ENCODE measurements at places on chromosomes 5 and 9.

DNA sequence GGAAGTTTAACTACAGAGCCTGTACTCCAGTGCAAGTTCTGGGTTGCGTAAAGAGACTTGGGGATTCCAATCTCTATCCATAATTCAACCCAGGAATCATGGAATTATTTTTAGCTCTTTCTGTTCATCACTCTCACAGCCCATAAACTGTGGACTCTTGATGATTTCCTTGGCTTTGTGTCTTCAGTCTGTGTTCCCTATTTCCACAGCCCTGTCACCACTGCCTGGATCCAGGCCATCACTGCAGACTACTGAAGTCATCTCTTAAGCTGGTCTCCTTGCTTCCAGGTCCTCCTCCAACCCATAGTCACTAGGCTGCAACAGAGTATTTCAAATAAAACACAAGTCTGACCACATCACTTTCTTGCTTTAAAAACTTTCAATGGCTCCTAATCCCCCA lies 211.7 kb downstream of the PLK2 start:
- no peak for DNase-seq

DNA sequence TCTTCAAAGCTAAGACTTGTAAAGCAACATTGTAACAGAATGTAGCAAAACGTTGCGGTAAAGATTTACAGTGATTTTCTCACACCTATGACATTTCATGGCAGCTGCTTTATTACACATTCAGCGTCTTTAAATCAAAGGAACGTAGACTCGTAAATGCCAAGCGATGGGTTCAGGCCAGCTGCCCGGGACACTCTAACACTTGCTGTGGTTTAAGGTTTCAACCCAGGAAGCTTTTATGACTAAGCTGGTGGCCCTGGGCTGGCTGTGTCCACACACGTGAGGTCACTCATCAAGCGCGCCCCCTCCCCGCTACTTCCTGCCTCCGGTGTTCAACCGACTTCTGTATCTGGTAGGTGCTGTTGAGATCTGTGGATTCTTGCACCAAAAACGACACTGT lies 2.5 kb downstream of the SLC6A18 start:
- DNase-seq: peak; percentile 18

DNA sequence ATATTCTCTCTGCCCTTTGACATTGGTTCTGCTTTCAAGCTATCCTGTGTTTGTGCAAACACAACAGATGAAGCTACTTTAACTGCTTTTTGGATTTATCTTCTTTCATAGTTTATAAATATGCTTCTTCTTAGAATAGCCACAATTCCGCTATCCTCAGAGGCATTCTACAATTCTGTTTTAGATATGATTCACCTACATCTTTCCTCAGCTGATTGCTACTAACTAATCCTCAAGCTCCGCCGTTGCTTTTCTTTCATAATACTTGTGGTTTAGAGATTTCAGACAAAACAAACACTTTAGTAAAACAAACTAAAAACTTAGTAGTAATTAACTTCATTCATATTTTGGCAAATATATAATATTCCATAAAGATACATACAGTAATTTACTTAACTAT lies 52.5 kb downstream of the ECPAS start:
- DNase-seq: no peak

DNA sequence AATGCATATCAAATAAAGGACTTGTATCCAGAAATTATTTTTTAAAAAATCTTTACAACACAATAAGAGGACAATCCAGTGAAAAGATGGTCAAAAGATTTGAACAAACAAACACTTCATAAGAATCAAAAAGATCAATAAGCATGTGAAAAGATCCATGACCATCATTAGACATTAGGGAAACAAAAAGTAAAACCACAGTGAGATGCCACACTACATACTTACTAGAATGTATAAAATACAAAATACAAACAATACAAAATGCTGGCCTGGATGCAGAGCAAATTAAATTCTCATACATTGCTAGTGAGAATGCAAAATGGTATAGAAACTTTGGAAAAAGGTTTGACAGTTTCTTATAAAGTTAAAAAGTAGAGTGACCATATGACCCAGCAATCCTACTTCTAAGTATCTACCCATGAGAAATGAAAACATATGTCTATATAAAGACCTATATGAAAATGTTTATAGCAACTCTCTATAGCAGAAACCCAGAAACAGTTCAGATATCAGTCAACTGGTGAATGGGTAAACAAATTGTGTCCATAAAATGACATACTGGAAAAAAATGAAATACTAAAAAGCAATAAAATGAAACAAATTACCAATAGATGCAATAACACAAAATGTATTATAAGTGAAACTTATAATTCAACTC lies 426.1 kb downstream of the RAB3C start:
- DNase-seq: no peak

DNA sequence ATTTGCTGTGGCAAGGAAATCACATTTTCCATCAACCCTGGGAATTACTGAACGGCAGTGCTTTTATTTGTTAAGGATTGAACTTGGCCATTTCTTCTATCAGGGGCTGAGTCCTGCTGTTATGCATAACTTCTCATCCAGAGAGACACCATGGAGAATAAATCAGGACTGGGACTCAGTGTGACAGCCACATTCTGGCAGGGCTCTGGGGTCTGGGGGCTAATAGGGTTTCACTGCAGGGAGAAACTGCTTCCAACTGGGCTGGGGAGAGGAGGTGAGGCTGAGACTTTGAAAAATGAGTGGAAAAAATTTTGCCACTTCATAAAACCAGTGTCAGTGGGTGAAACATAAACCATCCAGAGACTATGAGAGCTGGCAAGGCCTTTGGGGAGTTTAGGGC lies 95.7 kb upstream of the ALDH1B1 start:
- DNase-seq: no peak

DNA sequence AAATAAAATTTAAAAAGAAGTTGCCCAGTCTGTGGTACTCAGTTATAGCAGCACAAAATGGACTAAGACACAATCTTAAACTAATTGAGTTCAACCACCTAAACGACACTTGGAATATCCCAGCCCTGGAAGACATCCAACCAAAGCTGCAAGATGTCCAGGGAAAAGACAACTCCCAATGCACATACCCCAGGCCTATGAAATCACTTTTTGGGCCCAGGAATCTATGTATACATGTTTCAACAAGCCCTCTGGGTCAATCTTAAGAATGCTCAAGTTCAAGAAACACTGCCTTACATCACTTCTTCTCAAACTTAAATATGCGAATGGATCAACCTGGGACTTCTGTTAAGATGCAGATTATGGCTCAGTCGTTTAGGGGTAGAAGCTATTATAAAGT lies 148.6 kb downstream of the ELAVL2 start:
- no peak for DNase-seq
